Stimulated activated CD8-positive, alpha-beta memory T cell treated with anti-CD3 and anti-CD28 coated beads, Interleukin-4, amount 100 ng/mL, for 1 hour (primary cell): ENCODE measurements at places on chromosomes 12 and 14.

DNA sequence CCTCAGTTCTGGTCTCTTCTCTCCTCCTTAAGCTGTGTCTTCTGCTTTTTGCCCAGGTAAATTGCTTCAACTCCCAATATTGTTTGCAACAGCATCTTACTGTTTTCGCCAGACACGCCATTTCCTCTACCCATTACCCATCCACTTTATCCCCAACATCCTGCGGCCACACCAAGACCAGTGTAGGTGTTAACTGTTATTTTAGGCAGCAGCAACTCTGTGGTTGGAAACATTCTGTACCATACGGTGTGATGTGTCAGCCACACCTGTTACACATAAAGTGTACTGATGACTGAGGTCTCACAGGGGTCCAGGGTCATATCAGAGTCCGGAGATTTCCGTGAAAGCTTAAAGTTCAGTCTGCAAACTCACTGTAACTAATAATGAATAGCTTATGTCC, 21.8 kb upstream of the KLRD1 start:
- no peak for DNase-seq

DNA sequence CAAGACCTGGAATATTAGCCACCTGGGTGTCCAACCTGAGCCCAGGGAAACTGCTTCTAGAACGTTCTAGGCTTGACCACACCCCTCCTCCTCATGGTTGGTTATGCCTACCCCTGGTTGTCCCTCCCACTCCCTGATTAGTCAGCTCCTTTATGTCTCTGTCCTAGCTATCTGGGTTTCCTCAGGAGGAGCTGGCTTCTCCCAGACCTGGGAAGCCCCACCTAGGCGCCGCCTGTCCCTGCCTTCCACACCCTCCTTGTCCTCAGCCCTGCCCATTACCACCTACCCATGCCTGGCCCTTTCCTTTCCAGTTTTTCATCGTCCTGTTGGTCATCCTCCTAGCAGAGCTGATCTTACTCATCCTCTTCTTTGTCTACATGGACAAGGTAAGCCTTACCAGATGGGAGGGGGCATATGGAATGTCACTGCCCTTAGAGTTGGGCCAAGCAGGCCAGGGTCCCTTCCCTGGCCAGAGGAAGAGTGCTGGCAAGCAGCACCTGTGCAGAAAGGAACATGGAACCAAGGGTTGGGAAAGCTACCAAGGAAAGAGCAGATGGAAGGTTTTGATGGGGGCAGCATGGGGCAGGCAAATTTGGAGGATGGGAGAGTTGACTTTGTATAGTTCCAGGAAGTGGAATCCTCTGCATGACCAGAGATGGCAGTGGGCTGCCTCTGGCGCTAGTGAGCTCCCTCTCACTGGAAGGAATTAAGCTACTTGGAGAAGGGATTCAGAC, 201.7 kb downstream of the TSPAN9 start:
- no peak for DNase-seq

GRCh38 chr12:51970904-51971646, 19.6 kb downstream of the ACVR1B start:
- DNase-seq = no peak

DNA sequence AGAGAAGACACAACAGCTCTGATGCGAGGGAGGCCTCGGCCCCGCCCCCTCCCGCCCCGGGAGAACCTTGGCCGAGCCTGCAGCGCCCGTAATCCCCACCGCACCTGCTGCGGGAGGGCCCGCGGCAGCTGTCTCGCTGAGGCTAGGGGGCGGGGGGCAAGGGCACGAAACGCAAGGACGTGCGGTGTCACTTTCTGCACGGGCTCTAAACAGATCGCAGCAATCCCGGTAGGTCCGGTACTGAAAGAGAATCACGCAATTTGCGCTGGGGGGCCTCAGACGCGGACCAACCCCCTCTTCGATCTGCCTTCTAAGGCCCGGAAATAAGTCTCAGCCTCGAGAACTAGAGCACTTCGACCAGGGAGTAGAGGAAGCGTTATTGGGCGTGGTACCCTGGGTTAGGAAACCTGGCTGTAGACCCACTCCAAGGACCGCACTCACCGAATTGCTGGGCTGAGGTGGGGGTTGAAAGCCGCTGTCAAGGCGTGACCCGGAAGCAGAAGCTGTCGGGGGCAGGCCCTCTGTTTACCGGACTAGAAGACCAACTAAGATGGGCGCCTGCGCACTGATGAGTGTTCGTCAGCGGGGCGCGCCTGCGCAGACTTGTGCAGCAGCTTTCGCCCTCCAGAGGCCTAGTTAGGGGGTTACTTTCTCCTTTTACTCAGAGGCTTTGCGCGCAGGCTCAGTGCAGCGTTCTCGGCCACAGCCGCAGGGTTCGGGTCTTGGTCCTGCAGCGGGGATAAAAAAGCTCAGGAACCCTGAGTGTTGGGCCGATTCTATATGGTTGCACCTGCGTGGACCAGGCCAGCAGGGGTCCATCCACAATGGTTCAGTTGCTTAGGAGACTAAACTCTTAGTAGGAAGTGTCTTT, at the start of gene ASB8:
ASB8 (minus strand) TSS at position 498 of the 871 bp plus-strand sequence. CDS start 4,019 bp downstream, outside the sequence.
- DNase-seq = peak; percentile 98

- no peak for DNase-seq
Measured at GRCh38 chr14:72961579-72962335, 35.5 kb downstream of the DCAF4 start.

- no peak for DNase-seq
Measured at GRCh38 chr14:53060046-53060445, 93.1 kb downstream of the DDHD1 start.

- DNase-seq = no peak
Measured at GRCh38 chr12:126397071-126397581, 1331.9 kb downstream of the AACS start.

- DNase-seq = no peak
Measured at GRCh38 chr14:97267509-97267908, 470.3 kb downstream of the VRK1 start.

- no peak for DNase-seq
Measured at GRCh38 chr12:81170072-81170471, 92.2 kb downstream of the ACSS3 start.

GRCh38 chr12:53345486-53346188, 9.5 kb upstream of the SP7 start:
- DNase-seq = no peak

DNA sequence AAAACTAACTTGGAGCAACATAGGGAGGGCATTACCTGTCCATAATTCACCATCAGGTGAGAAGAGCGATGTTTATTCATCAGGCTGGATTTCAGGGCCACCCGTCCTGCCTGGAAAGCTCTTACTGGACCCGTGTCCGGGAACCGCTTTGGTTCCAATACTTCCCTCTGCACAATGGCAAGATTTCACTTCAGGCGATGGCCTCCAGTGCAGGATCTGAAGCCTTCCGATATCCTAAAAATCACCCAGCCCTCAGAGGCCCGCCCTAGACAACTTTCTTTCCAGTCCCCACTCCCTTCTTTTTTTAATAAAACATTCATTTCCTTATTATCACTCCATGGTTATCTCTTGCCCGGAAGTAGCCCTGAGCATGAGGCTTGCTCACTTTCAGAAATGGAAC, 92.5 kb downstream of the BCL11B start:
- DNase-seq = no peak

DNA sequence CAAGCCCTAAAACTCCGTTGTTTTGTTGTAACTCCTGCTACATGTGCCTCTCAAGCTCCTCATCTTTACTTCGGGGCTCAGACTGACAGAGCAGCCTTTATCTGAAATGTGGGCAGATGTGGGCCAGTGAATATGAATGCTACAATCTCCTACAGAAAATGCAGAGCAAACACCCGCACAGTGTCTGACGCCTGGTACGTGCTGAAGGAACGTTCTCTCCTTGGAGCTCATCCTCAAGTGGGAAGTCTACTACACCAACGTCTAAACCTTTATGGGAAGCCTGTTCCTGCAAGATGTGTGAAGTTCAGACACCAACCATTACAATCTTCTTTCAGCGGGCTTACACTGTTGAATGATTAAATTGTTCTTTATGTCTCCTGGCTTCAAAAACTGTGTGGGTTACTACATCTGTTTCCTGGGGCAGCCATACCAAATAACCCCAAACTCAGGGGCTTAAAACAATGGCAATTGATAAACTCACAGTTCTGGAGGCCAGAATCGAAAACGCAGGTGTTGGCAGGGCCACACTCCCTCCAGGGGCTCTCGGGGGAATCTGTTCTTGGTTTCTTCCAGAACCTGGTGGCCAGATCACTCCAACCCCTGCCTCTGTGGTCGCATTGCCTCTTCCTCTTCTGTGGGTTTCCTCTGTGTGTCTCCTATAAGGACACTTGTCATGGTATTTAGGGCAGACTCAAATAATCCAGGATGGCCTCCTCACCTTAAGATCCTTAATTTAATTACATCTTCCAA, 179.7 kb upstream of the PLXNC1 start:
- DNase-seq = no peak

DNA sequence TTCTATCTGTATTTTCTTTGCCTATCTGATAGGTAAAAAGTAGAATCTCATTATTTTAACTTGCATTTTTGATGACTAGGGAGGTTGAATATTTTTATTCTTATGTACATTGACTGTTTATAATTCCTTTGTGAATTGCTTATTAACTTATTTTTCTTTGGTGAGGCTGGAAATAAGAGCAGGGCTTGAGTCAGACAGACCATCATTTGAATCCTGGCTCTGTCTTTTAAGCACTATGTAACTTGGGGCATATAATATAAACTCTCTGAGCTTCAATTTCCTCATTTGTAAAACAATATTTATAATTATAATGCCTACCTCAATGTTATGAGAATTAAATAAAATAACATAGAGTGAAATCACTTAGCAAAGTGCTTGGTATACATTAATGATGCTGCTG, 108.9 kb downstream of the MSRB3 start:
- DNase-seq = no peak

GRCh38 chr12:54225666-54226065, 36.9 kb upstream of the SMUG1 start:
- no peak for DNase-seq

- DNase-seq = no peak
Measured at GRCh38 chr14:88879022-88879421, 54.6 kb downstream of the TTC8 start.

- DNase-seq = no peak
Measured at GRCh38 chr12:125187148-125187745, 122.0 kb downstream of the AACS start.

DNA sequence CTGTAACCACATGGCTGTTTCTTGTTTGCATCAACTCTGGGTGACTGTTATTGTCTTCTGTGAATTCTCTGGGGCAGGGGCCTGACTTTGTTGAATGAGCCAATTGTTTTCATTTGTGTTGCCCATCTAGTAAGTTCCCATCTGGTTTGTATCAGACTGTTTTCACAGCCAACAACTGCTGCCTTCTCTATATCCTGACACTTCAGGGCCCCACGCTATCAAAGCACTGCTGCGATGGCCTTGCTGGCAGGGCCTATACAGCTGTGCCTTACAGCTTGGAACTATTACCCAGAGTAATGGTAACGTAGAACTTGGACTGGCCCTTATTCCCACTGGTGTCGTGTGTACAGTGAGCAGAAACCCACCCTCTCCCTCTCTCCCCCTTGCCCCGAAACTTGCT, 104.3 kb upstream of the DACT1 start:
- no peak for DNase-seq

DNA sequence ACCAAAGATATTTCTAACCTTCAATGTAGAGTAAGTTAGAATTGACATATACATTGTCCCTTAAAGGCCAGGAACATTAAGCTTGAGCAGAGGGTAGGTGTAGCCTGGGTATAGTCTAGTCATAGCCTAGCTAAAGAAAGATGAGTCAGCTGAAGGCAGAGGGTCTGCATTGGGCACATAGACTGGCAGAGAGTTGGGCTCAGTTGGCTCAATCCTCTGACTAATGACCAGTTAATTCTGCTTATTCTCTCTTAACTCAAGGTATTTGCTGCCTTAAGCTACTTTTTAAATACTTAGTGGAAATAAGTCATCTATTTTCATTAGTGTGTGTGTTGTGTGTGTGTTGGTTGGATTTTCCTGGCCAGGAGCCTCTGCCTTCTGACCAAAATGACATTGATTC, 467.1 kb downstream of the RAD51B start:
- no peak for DNase-seq

- DNase-seq = no peak
Measured at GRCh38 chr12:132866251-132866828, 21.1 kb downstream of the CHFR start.

GRCh38 chr14:52907949-52908348, 42.9 kb downstream of the FERMT2 start:
- no peak for DNase-seq

DNA sequence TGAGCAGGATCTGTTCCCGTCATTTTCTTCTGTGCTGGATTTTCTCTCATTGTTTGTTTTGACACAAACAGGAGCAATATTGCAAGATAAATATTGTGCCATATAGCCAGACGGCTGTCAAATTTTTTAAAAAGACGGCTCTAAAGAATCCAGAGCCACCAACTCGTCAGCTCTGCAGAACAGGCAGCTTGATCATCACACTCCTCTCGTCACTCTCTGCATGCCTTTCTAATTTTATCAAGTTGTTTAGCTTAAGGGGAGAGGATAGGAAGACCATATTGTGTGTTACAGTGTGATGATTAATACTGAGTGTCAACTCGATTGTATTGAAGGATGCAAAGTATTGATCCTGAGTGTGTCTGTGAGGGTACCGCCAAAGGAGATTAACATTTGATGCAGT, 562.8 kb downstream of the GALC start:
- DNase-seq = no peak

DNA sequence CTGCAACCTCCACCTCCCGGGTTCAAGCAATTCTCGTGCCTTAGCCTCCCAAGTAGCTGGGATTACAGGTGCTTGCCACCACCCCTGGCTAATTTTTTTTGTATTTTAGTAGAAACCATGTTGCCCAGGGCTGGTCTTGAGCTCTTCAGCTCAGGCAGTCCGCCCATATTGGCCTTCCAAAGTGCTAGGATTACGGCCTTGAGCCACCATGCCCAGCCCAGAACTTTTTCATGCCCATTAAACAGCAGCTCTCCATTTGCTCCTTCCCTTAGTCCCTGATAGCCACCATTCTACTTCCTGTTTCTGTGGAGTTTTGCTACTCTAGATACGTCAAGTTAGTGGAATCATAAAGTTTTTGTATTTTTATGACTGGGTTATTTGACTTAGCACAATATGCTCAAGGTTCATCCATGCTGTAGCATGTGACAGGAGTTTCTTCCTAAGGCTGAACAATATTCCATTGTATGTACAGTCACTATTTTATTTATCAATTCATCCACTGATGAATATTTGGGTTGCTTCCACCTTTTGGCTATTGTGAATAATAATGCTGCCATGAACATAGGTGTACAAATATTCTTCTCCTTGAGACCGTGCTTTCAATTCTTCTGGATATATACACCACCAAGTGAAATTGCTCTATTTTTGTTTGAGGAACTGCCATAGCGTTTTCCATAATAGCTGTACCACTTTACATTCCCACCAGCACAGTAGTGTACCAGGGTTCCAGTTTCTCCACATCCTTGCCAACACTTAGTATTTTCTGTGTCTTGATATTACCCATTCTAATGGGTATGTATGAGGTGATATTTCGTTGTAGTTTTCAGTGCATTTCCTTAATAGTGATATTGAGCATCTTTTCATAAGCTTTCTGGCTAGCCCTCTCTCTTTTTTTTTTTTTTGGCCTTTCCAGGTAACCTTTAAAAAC, 15.0 kb downstream of the ATF1 start:
- DNase-seq = no peak

DNA sequence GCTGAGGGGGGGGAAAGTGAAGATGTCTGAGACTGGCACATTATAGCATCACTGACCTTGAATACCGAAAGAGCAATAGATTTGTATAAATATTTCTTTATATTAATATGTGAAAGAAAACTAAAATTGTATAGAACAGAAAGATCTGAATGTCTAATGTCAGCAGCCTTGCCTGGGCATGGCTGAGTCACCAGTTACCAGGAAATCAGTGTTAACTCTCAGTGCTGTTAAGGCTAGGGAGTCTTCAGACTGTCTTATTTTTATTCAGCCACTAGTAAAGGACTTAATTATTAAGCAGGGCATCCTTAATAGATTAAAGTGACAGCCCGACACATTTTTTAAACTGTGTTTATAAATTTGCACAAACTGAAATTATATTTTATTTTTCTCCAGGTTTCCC, 122.9 kb upstream of the AEBP2 start:
- DNase-seq = no peak
